ENCODE measurements at places on chromosomes 4 and X.
A peak's percentile ranks its signal among the peaks of the same experiment; 100 is the strongest.

DNA sequence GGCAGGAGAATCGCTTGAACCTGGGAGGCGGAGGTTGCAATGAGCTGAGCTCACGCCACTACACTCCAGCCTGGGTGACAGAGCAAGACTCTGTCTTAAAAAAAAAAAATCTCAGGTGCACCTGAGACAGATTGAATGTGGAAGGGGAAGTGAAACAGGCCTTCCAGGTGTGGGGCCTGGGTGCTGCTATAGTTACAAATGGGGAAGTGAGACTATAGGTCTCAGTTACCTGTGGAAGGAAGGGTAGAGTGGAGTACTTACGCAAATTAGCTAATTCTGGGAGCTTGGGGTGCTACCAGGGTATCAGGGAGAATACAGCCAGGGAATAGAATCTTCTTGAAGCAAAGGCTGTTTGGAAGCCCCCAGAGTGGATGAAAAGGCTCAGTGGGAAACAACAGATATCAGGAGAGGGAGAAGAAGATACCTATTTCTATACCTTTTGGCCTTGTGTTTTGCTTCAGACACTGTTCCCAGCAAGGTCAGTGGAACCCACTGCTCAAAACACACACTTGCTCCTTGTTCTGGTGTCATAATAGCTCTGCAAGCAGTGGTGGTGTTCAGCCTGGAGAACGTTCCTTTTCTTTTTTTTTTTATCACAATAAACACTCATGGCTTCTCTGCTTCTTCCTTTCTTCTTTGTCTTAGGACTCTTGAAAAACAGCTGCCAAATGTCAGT lies 7.0 kb downstream of the CD38 start:
- no peak for DNase-seq

- DNase-seq = no peak
Measured at GRCh38 chr4:153528705-153529485, 62.7 kb downstream of the TMEM131L start.

DNA sequence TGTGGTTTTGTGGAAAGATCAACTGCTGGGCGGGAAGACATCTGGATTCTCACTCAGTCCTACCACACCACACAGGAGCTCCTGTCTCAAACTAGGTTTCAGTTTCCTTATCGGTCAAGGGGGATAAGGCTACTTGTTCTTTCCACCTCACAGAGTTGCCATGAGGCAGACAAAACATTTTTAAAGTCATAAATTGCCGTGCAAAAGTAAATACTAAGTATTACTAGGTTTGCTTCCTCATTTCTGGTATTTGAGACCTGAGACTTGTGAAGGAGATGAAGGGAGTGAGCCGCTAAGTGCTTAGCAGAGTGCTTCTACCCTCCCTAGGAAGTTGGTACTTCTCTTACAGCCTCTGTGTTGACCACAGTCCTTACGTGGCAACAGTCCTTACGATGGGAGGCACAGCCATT lies 1.5 kb downstream of the LAP3 start:
- DNase-seq = no peak

- no peak for DNase-seq
Measured at GRCh38 chr4:24771241-24771640, 24.1 kb upstream of the SOD3 start.

DNA sequence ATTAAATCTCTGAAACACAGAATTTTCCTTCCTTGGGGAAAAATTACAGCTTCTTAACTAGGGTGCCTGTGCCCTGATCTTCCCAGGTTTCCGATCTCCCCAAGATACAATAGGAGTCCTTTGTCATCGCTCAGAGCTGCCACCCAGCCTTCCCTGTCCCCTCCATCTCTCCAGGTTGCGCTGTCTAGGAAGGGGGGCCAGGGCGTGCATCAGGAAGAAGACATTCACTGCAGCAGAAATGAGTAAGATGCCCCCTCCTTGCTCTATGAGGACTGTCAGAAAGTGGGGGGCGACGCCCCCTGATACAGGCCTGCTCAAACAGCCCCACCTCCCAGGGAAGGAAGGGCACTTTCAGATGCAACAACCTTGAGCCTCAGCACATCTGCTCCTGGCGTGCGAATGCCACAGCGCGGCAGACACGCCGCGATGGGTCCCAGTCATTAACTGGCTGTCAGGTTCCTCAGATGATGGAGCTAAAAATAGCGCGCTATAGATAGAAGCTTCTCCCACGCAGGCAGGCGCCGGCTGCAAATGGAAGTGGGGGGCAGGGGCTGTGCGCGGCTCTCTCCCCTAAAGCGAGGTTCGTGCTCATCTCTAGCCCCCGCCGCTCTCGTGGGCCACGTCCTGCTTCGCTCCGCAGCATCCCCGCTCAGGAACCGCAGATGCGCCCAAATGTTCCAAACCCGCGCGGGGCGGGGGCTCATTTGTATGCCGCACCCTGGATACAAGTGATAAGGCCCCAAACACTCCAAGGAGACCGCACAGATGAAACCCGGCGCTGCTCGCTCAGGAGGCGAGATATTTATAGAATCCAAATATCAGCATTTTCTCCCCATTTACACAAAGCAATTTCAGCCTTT lies 57.6 kb upstream of the LGI2 start:
- DNase-seq = no peak

- DNase-seq = no peak
Measured at GRCh38 chrX:14591976-14592375, 62.6 kb downstream of the GLRA2 start.

DNA sequence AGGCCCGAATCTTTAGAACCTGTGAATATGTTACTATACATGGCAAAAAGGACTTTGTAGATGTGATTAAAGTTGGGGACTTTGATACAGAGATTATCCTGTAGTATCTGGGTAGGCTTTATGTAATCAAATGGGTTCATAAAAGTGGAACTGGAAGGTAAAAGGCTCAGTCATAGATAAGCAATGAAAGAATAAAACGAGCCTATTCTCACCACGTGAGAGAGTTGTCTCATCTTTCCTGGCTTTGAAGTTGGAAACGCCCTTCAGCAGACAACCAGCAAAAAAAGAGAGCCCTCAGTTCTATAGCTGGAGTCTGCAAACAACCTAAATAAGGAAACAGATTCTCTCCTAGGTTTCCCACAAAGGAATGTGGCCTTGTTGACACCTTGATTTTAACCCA lies 805.8 kb upstream of the DIAPH2 start:
- no peak for DNase-seq

- DNase-seq = no peak
Measured at GRCh38 chr4:147103403-147103946, 157.8 kb upstream of the TTC29 start.

GRCh38 chr4:139574641-139575040 lies 18.6 kb upstream of the SETD7 start:
- no peak for DNase-seq

DNA sequence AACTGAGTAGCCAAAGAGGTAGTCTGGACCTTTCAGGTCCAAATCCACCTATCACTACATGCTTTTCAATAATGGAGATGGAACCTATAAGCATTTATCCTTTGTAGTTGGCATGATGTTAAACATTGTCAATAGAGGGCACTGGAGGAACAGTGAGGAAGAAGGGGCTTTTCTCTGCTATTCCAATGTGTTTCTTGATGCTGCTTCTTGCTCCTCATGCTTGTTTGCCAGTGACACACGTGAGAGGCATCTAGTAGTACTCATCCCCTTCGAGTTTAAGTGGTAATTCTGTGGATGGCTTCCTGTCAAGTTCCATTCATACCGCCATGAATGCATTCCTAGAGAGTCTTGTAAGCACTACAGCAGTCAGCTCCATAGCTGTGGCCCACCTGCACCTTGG lies 84.0 kb downstream of the NAA11 start:
- no peak for DNase-seq

GRCh38 chr4:73193155-73193554 lies 65.4 kb downstream of the ANKRD17 start:
- no peak for DNase-seq

GRCh38 chr4:158993891-158994290 lies 109.0 kb upstream of the RAPGEF2 start:
- DNase-seq = no peak

- no peak for DNase-seq
Measured at GRCh38 chr4:10413177-10413576, 44.0 kb downstream of the ZNF518B start.

GRCh38 chr4:138838251-138838650 lies 177.3 kb upstream of the NOCT start:
- DNase-seq = no peak

GRCh38 chr4:81235982-81236749 lies 21.1 kb upstream of the PRKG2 start:
- no peak for DNase-seq

DNA sequence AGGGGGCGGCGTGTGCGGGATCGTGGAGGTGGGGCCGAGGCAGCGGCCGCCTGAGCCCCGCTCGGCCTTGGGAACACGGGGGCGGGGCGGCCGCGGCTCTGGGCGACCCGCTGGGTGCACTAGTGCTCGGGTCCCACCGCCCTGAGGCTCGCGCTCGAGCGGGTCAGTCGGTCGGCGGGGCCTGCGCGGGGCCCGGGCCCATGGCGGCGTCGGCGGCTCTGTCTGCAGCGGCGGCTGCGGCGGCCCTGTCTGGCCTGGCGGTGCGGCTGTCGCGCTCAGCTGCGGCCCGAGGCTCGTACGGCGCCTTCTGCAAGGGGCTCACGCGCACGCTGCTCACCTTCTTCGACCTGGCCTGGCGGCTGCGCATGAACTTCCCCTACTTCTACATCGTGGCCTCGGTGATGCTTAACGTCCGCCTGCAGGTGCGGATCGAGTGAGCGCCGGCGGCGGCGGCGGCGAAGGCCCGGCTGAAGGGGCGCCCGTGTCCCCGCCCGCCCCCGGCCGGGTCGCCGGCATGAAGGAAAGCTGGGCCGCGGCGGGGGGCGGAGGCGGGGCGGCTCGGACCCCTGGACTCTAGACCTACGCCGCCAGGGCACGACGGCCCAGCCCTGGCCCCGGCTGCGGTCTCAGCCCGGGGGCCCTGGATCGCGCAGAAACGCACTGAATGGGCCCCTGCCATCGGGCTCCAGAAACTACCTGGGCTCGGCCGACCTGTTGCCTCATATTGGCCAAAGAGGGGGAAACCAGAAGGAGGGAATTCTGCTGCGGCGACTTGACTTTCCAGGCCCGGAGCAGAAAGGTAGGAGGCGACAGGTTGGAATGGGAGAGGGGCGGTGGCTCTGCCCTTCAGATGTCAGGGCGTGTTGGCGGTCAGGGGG lies at the start of gene SMIM10L2A:
TSS of gene SMIM10L2A (plus strand) at position 13 of the 878 bp plus-strand sequence. CDS start at position 201, 188 bp downstream.
- peak; percentile 28 for DNase-seq

DNA sequence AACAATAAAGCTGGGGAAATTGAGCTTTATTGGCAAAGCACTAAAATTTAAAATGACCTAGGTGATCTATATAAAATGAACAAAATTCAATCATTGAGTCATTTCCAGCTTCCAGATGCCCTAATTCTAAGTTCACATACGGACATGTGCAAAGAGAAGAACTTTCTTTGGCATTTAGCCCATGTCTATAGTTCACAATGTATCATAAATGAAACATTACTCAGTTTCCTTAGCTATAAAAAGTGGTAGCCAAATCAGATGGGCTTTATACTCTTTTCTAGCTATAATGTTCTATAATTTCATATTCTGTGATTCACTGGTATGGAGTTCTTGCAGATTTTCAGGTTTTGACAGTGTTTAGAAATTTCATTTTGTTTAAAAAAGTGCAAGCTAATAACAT lies 327.4 kb downstream of the KCTD8 start:
- no peak for DNase-seq

- DNase-seq = no peak
Measured at GRCh38 chr4:185099940-185100339, 43.1 kb upstream of the SLC25A4 start.

DNA sequence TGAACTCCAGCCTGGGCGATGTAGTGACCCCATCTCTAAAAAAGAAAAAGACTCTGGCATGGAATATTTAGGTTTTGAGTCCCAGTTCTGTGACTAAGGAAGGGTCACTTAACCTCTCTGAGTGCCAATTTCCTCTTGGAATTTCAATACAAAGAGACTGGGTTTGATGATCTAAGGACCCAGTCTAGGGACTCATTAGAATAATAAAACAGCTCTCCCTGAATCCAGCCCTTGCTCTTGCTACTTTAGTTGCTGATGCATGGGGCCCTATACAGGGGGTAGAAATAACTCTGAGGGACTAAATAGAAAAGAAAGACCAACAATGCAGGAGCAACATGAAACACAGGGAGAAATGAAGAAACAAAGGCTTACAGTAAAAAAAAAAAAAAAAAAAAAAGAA lies 12.6 kb downstream of the C4orf54 start:
- DNase-seq = no peak

GRCh38 chr4:72846280-72847111 lies 223.0 kb downstream of the COX18 start:
- DNase-seq = no peak

DNA sequence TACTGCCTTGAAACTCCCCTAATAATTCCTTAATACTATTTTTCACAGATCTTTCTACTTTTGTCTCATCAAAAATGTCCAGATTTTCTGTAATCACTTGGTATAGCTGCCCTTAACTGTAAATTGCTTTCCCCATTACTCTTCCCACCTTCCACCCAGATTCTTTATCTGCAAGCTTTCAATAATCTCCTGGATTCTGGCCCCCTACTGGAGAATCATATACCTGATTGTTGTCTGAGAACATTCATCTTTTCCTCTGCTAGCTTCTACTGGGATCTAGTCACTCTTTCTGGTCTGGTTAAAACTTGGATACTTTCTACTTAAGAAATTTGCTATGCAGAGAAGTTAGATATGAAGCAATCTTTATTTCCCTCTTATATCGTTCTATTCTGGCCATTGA lies 552.6 kb downstream of the PCDH19 start:
- DNase-seq = no peak

GRCh38 chr4:36235306-36235705 lies 9.0 kb downstream of the ARAP2 start:
- DNase-seq = no peak

DNA sequence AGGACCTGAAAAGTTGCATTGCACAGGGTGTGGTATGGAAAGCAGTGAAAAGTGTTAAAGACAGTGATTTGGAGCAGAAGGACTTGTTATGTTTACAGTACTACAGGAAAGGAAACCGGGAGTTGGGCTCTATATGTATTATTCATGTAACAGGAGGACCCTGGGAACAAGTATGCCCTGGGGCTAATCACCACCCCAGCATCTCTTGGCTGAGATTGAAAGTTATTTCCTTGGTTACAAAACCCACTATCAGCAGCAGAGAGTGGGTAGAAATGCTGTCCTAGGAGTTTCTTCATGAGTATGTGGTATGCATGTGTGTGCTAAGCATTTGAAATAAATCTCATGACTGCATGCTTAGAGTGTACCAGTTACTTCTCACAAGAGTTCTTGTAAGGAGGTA lies 46.9 kb downstream of the STK32B start:
- no peak for DNase-seq

- DNase-seq = peak; percentile 9
Measured at GRCh38 chrX:124212622-124213021, 119.8 kb upstream of the TEX13D start.

DNA sequence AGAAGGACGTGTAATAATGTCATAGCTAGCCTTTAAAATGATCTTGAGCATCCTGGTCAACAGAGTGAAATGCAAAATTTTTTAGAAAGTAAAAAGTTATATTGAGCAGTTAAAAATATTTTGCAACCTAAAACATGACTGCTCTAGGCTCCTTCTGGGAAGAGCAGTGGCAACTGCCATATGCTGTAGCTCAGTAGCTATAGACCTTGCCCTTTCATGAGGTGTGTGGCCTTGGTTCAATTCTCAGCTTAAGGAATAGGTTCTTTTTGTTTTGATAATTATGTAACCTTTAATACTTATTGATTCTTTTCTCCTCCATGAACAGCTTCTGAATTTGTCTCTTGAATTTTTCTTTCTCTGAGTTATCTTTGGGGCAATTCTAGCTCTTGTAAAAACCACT lies 105.0 kb downstream of the ARSJ start:
- DNase-seq = no peak
